CD4-positive, alpha-beta T cell treated with Interleukin-17A for 1 hour (primary cell): ENCODE measurements at places on chromosomes 16 and 17.

GRCh38 chr16:89828199-89828869 is at the start of gene SPIRE2:
SPIRE2 (plus strand) TSS chr16:89828475; CDS start chr16:89828551, 76 bp downstream.
- peak; percentile 76 for DNase-seq

DNA sequence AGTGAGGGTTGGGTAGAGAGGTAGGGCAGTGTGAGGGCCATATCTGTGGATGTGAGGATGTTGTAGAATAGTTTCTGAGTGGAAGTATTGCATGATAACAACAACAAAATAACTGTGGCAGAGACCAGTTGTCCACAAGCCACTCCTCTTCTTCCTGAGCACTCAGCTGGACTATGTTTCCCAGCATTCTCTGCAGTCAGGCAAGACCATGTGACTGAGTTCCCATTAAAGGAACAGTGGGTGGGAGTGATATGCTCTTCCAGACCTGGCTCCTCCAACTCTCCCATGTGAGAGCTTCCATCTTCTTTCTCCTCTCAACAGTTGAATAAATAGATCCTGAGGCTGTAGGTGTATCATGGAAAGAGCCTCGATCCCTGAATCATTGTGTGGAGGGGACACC is 272.4 kb downstream of the CBLN1 start:
- no peak for DNase-seq

DNA sequence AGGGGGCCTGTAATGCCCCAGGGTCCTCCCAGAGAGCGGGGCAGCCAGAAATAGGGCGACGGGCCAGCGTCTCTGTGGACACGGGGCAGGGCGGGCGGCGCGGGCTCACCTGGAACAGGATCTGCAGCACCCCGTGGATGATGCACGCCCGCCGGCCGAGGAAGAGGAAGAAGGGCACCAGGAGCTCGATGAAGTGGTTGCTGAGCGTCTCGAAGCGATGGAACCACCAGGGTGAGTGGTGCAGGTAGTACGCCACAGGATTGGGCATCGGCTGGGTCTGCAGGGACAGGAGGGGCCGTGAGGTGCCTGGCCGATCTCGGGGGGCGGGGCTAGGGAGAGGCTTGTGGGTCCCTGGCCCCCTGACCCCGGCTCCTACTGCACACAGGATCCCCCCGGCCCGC is 78.9 kb upstream of the GNG13 start:
- DNase-seq, result no peak

GRCh38 chr17:47305302-47305923 is 18.3 kb upstream of the EFCAB13 start:
- no peak for DNase-seq

- DNase-seq, result no peak
Measured at GRCh38 chr17:14432079-14432478, 131.2 kb downstream of the HS3ST3B1 start.

DNA sequence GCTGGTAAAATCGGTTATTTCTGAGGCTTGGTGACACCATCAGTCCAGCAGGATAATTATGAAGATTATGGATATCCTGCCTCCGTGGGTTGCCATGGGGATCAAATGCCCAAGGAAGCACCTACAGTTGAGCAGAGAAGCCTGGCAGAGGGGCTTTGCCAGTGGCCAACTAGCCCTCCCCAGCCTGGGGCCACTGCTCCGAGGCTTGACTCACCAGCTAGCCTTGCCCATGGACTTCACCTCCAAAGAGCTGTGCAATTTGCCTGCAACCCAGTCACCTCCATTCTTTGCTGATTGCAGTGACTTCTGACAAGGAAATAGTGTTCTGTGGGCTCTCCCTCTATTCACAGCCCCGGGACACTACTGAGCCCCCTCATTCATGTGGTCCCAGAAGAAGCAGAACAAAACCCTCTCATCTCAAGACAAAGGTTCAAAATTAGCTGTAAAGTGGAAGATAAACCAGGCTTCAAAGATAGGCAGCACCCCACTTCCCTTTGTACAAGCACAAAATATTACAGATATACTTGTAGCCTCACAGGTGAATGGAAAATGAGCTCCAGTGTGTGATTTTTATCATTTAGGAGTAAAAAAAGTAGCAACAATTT is 1.6 kb downstream of the PECAM1 start:
- no peak for DNase-seq
